ENCODE measurements at places on chromosomes 11 and 22.

DNA sequence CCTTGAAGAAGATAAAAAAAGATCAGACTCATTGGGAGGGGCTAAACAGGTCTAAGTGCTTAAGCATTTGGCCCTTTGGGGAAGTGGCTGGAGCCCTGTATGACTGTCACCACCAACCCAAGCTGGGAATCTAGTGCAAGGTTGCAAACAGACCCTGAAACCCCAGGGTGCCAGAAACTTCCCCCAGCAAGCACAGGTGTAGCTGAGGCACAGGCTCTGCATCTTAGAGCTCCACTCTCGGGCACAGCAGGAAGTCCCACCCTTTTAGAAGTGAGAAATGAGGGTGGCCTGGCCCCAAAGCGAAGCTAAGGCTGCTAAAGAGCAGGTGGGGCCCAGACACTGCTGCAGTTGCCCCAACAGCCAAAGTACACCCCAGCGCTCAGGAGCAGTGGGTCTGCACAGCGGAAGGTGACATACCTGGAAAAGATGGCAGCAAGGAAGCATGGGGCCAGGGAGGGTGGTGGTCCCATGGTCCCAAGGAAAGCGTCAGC is 5.8 kb upstream of the KDM2A start:
- DNase-seq, result no peak

- no peak for DNase-seq
Measured at GRCh38 chr22:27682437-27682836, 119.1 kb downstream of the MN1 start.

DNA sequence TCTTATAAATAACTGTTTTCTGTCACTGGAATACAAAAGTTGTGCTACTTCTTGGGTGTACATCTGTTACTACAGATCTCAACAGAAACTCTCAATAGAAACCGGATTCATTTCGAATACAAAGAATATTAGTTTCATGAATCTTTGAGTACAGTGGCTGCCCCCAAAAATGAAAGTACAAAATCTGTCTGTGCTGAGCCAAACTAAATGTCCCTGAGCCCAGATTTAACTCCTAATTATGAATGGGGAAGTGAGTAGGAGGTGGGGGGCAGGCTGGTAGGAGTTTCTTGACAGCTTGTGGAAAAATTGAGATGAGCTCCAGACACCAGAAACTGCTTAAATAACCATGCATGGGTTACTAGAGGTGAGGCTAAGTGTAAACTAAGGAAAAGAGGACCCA is 41.6 kb downstream of the PITPNB start:
- DNase-seq, result no peak

GRCh38 chr11:559712-560304 is 730 bp downstream of the LMNTD2 start:
- no peak for DNase-seq

GRCh38 chr11:16169956-16170847 is 186.1 kb downstream of the SOX6 start:
- no peak for DNase-seq

DNA sequence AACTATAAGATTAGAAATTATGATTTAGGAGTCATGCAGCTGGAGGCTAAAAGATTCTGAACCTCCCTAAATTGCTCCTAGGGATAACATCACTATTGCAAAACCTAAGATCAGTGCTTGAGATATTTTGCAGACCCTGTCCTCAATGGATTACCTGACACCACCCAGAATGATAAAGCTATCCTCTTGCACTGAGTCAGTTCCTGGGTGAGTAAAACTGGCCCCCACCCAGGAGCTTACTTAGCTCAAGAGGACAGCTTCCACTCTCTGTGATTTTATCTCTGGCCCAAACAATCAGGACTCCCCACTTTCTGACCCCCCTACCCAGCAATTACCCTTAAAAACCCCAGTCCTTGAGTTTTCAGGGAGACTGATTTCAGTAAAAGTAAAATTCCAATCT is 2074.4 kb upstream of the RAG2 start:
- no peak for DNase-seq
